ENCODE measurements at places on chromosomes 6 and 20.

GRCh38 chr6:4563877-4564276 is 212.3 kb upstream of the CDYL start:
- no peak for DNase-seq

- no peak for DNase-seq
These were observed 44.4 kb downstream of the RSPO3 start for GRCh38 chr6:127162836-127163235.

GRCh38 chr6:120873125-120873865 is 461.0 kb downstream of the TBC1D32 start:
- DNase-seq, result no peak

- no peak for DNase-seq
These were observed 74.8 kb upstream of the SHLD1 start for GRCh38 chr20:5675103-5676091.

DNA sequence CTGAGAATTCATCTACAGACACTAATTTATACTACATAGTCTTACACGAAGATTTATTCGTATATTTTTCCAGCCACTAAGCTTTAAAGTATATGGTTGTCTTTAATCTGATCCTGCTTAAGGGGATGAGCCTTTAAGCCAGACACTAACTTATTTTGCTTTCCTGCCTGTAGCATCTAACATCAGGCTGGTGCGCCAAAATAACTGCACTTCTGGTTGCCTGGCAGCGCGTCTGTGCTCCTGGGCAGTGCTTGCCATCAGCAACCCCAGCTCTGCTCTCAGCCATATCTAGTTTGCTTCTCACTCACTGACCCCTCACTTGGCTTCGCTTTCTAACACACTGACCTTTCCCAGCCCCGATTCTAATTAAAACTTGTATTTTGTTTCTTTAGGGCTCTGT is 21.8 kb downstream of the HMGCLL1 start:
- DNase-seq, result no peak

GRCh38 chr6:90230548-90231215 is 66.0 kb downstream of the BACH2 start:
- DNase-seq, result no peak

DNA sequence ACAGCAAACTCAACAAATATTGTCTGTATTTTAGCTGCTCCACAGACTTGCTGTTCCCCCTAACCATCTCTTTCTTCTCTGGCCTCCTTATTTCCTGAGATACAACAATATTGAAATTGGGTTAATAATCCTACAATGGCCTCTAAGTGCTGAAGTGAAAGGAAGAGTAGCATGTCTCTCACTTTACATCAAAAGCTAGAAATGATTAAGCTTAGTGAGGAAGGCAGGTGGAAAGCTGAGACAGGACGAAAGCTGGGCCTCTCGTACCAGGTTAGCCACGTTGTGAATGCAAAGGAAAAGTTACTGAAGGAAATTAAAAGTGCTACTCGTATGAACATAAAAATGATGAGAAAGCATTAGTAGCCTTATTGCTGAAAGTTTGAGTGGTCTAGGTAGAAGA is 63.8 kb downstream of the ELOVL5 start:
- no peak for DNase-seq

- DNase-seq, result no peak
These were observed 483.8 kb downstream of the TFAP2B start for GRCh38 chr6:51302431-51302830.

DNA sequence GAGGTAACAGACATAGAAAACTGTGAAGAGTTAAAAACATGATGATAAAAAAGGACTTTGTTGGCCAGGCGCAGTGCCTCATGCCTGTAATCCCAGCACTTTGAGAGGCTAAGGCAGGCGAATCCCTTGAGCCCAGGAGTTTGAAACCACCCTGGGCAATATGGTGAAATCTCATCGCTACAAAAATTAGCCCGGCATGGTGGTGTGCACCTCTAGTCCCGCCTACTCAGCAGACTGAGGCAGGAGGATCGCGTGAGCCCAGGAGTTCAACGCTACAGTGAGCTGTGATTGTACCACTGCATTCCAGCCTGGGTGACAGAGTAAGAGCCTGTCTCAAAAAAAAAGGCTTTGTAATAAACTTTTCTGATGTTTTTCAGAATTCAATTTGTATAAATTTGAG is 60.1 kb downstream of the GFOD1 start:
- no peak for DNase-seq

GRCh38 chr6:167424060-167424673 is 99.3 kb downstream of the TTLL2 start:
- no peak for DNase-seq

GRCh38 chr6:13278164-13278563 is 50.2 kb downstream of the TBC1D7 start:
- DNase-seq, result no peak

DNA sequence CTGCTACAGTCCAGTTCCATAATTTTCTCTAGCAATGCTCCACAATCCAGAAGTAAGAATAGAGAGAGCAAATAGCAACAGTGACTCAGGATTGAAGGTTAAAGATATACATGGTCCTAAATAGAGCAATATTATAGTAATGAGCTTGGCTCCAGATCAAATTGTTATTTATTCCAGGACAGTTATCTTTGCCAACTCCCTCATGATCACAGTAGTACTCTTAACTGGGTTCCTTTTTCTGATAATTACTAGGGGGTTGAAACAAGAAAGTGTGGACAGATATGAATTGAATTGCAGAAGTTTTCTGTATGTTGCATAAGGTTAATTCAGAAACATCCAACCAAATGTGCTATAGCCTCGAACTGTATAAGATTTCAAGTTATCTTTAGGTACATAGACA is 11.9 kb downstream of the FAM184A start:
- no peak for DNase-seq

DNA sequence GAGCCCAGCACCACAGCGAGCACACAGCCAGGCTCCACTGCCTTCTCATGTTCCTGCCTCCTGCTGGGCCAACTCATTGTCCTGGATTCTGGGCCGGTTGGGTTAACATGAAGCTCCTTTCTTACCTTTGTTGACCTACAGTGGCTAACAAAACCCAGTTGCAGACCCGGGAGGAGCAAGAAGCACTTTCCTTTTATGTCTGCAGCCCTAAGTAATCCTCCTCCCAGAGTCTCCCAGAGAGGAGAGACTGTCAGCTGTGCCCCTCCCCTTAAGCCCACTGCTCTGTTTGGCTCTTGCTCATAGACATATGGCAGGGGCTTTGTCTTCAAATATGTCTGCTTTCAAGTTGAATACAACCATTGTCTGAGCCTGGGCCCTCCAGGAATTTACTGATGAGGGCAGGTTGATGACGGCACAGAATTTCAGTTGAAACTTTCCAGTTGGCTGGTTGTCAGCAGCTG is 55.2 kb downstream of the PSMB1 start:
- DNase-seq, result no peak

- DNase-seq, result no peak
These were observed 647.8 kb downstream of the CD109 start for GRCh38 chr6:74343804-74344203.

- DNase-seq, result no peak
These were observed 11.1 kb upstream of the HMGA1 start for GRCh38 chr6:34225551-34225950.

DNA sequence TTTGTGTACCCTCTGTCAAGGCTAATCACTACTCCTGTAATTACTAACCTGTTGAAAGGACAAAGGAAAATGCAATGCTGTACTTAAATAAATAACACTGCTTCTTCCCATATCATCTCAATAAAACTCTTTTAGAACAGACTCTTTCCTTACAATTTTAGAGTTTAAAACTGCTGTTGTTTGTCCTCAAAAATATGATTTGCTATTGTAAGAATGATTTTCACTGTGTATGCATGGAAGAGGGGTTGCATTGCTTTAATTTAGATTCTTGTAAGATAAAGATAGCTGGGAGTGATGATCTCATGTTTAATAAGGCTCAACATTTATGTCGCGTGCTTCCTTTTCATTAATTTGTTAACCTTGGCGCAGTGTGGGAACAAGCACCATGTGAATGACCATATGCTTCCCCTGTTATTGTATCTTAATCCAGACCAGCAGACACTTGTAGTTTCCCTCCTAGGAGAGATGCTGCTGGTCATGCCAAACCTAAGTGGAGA is 89.8 kb upstream of the ATXN1 start:
- DNase-seq, result no peak

DNA sequence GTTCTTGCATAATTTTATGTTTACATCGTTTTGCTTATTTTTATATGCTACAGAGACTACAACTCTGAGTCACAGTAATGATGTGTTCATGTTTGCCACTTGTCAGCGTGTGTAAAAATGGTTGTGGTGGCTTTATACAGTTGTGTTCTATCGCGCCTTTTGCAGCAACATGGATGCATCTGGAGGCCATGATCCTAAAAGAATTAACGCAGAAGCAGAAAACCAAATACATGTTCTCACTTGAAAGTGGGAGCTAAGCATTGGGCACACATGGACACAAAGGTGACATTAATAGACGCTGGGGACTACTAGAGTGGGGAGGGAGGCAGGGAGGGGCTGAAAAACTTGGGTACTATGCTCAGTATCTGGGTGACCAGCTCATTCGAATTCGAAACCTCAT is 996 bp upstream of the SEC23B start:
- no peak for DNase-seq

DNA sequence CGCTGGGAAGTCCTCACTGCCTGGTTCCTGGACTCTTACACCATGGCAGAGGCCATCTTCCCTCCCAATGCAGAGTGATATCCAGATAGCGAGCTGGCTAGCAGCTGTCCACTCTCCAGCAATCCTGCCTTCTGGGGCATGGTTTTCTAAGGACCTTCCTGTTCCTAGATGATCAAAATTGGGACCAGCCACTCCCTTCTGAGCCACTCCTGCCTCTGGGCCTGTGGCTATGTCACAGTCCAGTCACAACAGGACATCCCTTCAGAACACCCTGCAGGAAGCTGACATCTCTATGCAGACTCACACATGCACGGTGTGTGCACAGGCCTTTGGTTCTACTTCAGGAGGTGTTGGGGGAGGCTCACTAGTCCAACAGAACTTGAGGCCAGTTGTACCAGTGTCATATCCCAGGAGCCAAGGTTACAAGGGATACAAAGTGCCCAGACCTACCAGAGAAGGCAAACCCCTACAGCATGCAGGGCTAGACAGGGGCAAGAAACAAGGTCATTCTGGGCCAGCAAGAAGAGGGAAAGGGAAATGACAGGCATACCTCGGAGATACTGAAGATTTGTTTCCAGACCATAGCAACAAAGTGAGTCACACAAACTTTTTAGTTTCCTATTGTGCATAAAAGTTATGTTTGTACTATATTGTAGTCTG is 2.7 kb upstream of the MCCD1 start:
- DNase-seq, result no peak

DNA sequence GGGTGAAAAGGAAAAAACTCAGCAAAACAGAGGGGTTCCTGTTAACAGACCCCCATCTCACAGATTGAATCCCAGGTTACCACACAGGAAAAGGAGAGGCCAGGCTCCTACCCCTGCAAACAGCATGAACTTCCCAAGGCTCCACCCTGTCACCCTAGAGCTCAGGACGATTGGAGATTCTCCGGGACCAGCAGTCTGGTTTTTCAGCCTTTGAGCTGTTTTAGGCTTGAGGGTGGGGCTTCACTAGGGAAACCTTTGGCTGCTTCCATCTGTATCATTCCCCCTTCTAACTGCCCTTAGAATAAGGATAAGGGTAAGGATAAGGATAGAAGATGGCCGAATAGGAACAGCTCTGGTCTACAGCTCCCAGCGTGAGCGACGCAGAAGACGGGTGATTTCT is 16.0 kb downstream of the C6orf58 start:
- no peak for DNase-seq

DNA sequence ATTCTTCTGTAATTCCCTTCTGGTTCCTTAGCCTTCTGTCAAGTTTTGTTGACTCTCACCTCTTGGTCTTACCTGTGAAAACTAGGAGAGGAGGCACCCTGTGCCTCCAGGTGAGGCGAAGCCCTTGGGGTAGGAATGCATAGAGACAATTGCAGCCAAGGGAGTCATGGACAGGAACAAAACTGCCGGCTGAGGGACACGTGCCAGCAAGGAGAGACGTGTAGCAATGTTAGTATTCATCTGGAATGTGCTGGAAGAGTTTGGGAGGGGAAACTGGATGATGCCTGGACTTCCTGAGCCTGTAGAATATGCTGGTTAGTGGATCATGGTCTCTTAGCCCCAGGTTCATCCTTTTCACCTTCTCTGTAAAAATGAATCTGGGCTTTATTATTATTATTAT is 3.9 kb upstream of the TIAM2 start:
- no peak for DNase-seq

DNA sequence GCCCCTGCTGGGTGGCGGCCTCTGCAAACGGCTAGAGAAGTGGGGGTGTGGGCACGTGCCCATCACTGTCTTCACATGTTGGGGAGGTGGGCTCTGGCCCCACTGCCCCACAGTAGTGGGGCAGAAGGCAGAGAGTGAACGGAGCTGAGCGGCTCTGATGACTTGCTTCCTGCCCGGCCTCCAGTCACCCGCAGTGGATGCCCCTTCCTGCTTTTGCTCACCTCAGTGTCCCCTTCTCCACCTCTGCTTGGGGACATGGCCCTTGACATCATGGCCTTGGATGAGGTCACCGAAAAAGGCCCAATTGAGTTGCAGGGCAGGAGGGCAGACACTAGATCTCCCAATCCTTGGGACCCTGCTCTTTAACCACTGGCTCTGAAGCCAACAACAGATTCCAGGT is 40.1 kb downstream of the KCNK5 start:
- DNase-seq, result no peak

GRCh38 chr6:154614641-154615040 is 104.2 kb upstream of the CNKSR3 start:
- DNase-seq, result no peak

DNA sequence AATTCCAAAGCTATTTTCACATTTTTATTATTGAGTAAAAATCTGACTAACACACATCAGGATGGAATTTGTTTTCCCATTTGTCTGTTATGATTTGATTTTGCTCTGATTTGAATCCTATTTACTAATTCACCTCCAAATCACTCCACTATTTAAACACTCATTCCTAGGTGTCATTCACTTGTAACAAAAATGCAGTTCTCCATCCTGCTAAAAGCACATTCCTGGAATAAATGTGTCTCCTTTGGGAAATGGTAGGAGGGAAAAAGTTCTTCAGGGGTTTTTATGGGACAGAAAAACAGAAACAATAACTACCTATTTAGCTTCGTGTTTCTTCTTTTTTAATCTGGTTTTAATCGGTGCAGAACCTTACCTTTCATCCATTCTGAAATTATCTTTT is 494.1 kb upstream of the CITED2 start:
- no peak for DNase-seq

- no peak for DNase-seq
These were observed 2.9 kb upstream of the ZBTB46 start for GRCh38 chr20:63833776-63834490.

GRCh38 chr20:22861990-22862389 is 173.1 kb upstream of the SSTR4 start:
- no peak for DNase-seq
